ENCODE measurements at places on chromosomes 2 and 18.

DNA sequence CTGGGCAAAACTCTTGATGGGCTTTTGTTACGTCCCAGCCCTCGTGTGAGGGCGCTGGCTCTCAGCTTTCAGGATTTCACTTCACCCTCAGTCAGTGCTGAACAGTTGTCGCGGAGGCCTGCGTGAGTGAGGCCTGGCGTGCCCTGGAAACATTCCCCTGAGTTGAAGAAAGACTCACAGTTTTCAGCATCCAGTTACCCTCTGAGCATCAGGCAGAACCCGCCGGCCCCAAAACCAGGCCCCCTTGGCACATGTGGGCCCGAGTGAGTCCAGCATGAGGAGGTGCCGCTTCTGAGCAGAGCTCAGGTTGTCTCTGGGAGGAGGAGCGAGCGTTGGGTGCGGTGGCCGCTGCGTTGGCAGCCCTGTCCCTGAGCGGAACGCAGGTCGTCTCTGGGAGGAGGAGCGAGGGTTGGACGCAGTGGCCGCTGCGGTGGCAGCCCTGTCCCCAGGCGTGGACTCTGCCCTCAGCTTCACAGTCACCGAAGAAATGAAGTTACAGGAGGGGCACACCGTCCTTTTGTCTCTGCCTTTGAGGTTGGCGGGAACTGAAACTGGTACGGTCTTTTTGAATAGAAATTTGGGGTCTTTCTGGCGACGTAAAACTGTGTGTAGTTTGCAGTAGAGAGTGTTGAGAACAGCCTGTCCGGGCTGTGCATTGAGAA is at the start of gene NEU4:
NEU4 (plus strand) TSS at position 473 of the 662 bp plus-strand sequence. CDS start 5,292 bp downstream, outside the sequence.
- DNase-seq: no peak

DNA sequence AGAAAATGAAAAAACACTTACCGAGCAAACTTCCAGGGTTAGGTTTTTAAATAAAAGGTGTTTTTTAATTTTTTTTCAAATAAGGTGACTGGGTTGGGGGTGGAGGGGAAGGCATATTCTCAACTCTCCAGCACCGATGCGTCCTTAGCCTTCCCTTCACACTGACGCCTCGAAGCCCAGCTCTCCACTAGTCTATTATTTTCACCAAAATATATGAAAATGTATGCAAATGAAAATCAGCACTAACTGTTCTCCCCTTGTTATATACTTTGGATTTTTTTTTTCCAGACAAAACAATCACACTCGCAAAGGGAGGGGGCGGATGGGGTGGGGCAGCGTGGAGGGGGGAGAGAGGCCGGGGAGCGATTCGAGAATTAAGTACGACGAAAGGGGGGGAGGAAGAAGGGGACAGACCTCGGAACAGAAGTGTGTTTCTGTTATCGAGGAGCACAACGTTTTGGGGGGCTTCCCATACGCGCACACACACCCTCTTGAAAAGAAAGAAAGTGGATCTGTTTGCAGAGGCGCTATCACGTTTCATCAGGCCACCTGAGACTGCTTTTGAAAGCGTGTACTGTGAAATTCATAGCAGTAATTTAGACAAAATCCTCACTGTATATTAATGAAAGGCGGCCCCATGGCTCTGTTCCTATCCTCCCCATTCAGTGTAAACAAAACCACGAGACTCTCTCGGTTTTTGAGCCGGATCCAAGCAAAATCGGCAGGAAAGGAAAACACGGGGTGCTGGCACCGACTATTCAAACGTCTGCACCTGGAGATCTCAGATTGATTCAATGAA is 2.4 kb upstream of the POU3F3 start:
- DNase-seq: no peak

GRCh38 chr2:168114619-168115018 is 132.8 kb downstream of the STK39 start:
- DNase-seq: no peak

GRCh38 chr2:231341100-231341499 is 54.4 kb upstream of the B3GNT7 start:
- no peak for DNase-seq

- no peak for DNase-seq
These were observed 192.0 kb downstream of the PARD3B start for GRCh38 chr2:204737296-204737695.

GRCh38 chr2:110888411-110888810 is 156.0 kb downstream of the ACOXL start:
- DNase-seq: no peak

- no peak for DNase-seq
These were observed 783 bp downstream of the BUB1 start for GRCh38 chr2:110677080-110677479.

DNA sequence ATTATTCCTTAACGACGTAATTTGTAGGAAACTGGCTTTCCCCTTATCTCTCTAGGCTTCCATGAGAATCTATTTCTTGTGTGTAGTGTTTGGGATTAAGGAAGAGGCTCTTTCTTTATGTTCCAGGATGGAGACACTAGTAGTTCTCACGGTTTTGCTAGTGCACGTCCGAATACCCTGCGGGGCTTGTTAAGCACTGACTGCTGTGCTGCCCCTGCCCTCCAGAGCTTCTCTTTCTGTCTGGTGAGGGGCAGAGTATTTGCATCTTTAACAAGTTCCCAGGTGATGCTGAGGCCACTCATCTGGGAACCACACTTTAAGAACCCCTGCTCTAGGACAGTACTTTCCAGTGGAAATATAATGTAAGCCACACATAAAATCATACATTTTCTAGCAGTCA is 76.4 kb downstream of the SPATS2L start:
- no peak for DNase-seq

DNA sequence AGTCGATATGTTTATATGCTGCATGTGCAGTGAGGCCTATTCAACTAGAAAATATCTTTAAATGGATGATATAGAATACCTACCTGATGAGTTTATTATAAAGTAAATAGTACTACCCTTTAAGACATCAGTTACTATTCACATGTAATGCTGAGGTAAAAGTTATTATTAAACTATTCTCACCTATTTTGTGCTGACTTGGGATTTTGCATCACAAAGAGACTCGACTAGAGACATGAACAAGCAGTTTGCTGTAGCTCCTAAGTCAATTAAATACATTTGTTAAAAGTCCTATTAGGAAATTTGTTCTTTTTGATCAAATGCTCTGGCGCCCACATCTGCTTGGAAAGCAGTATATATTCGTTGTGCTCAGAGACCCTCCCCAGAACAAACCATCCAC is 164.1 kb downstream of the CCDC85A start:
- no peak for DNase-seq

DNA sequence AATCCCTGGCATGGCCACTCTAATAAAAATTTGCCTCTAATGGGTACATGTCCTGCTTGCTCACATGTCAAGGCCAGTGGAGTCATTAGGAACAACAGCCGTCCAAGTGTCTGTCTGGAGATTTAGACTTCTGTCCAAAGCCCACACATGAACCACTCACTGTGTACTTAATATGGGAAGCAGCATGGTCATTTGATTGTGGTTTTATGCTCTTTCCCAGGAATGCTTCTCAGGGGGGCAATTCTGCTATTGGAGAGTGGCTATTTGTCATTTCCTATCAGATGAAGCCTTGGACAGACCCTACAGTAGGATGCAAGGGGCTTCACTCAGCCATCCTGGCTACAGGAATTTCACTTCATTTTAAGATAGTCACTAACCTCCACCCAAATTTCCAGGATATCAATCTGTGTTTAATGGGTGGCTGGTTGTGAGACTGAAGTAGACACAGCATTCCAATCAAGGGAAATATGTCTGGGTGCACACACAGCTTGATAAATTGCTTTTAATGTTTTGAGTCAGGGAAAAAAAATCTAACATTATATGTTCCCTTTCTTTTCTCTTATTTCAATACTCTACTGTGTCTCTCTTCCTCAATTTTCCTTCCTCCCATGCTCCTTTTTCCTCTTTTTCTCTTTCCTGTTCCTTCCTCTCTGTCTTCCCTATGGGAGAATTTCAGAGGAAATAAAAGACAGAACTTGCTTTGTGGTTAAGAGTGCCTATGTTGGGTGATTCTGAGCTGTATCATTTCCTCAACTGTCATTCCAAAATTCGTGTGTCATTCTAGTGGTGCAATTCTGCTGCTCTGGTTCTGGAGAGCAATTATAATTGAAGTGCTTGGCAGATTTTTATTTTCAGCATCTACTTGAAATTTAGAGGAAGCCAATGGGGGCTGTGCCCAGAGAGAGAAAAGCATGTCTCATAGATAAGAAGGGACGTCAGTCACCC is 320.1 kb downstream of the OSR1 start:
- DNase-seq: no peak

DNA sequence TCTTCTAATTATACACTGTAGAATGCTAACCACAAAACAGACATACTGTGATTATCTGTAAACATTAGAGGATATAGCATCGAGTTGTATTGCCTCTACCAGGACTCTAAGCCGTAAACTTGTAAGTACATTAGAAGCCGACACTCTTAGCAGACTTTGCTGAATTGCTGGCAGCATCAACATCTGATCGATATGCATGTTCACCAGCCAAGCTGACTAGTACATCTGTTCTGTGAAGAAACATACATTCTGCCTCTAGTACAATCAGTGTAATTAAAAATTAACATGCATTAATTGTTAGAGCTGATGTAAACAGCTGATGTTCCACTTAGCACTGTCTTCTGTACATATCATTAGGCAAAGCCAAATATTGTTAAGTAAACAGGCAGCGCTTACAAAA is 502.2 kb downstream of the NR4A2 start:
- DNase-seq: no peak

- no peak for DNase-seq
These were observed 118.9 kb downstream of the PXDN start for GRCh38 chr2:1625281-1626001.

- no peak for DNase-seq
These were observed 27.5 kb downstream of the RAMP1 start for GRCh38 chr2:237886685-237887481.

DNA sequence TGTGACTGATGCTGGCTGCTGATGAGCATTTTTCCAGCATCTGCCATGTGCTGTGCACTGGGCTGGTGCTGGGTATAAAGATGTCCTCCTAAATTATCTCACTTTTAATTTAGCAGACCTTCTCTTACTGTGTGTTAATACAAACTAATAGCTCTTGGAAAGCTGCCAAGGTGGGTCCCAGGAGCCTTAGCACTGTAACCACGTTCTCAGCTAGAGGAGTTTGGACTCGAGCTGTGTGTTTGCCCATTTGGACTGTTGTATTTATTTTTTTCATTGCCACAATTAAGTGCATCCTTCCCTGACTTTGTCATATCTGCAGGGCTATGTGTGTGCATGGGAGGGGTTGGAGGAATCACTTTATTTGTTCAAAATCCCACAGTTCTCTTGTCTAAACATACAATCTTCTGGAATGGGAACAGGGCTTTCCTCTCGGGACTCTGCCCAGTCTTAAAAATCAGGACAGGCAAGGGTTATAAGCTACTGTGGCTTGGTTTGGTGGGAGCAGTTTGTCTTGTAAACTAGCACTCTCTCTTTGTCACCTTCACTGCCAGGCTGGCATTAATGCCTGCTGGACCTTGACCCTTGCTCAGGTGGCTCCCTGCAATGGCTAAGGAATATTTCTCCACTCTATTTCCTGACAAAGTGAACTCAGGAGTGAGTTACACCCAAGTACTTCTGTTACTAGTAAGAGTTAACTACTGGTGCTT is 129.7 kb upstream of the MGAT5 start:
- DNase-seq: no peak

DNA sequence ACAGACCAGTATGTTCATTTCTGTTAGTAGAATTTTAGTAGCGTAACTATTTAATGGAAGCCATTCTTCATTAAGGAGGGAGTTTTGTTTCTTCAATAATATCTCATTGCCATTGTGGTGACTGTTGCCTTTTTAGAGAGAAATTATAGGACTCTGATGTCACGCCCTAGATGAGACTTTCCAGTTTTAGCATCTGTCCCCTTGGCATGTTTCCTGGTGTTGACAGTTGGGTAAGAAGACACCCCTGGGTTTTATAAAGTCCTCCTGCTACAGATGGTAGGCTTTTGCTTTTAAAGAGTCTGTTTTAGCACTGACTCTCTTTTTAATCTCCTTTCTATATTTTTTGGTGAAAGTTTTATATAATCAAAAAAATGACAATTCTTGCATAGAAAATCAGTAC is 41.9 kb downstream of the KCNJ3 start:
- DNase-seq: no peak

DNA sequence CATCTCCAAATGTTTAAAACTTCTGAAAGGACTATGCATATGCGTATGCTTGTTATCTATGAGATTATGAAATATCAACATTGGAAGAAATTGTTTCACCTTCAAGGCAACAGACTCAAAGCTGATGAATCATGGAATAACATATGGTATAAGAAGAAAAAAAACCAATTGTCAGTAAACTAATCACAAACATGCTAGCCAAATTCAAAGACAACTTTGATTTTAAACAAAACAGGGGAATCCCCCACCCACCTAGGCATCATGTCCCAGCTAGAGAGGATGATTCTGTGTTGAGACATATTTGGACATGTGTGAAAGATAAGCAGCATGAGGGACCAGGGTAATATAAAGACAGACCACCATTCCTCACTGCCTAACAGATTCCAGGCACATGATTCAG is 147.7 kb downstream of the WDPCP start:
- DNase-seq: no peak

Data from SIG-M5 (cell line).